ENCODE measurements at places on chromosomes 4 and X.

GRCh38 chr4:149344436-149344835 lies 471.2 kb downstream of the IQCM start:
- no peak for DNase-seq

GRCh38 chr4:70836081-70836480 lies 3.6 kb downstream of the GRSF1 start:
- DNase-seq, result no peak

- DNase-seq, result no peak
Observed at GRCh38 chr4:6504900-6505496, 32.6 kb upstream of the PPP2R2C start.

- no peak for DNase-seq
Observed at GRCh38 chr4:134343081-134343480, 141.5 kb upstream of the PABPC4L start.

Data from testis (tissue), 5 donors.